ENCODE measurements at places on chromosomes 12 and 14. TPM values are rescaled to one million over a fixed set of nuclear protein-coding genes. Genes with fewer than 3 reads are reported as not detected.

DNA sequence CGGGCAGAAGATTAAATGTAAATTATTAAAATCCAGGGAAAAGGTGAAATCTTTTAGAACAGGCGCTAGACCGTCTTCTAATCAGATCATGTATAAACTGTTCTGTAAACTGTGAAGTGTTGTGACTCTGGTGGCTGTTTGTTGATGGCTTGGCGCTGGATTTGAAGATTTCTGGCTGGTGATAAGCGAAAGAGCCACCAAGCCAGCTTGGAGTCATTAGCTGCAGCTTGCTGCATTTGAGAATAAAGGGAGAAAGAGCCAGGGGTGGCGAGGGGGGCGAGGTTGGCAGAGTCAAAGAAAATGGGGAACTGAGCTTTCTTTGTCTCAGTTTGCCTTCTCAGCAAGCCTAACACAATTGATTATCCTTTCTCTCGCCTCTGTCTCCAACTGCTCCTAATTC is 8.0 kb downstream of the SYNDIG1L start:
- no peak for DNase-seq

DNA sequence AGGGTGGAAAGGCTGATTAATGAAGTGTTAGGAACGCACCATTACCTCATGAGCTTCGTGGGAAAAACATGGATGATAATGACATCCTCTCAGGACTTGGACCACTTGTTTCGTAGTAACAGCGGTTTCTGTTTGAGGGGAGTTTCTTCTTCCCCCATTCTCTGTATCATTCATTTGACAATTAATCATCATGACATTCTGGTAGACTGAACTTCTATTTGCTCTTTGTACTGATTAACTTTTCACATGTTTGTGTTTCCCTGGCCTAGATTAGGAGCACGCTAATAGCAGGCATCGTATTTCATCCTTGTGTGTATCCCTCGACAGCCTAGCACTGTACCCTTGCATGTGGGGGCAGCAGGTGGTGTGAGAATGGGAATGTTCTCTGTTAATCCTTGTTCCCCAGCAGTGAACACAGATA is 8.0 kb downstream of the LRRC74A start:
- no peak for DNase-seq

DNA sequence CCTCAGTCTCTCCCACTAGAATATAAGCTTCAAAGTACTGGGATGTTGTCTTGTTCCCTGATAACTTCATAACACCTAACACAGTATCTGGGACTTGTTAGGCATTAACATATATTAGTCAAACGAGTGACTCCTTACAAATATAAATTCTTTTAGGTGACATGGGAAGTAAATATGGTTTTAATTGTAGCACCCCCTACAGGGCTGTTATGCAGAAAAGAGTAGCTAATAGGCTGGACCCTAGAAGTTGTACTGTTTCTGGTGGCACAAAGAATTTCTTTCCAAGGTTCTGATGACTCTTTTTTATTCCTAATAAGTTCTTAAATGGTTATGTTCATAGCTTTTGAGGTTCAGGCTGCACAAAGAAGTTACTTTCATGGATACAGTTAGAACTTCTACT is 29.8 kb downstream of the GPATCH2L start:
- no peak for DNase-seq

B4GALNT1 gene
- 1.2 TPM for polyA plus RNA-seq

MYF5 gene
- not detected for polyA plus RNA-seq

Data from right renal pelvis (tissue), 4 donors.